ENCODE measurements at places on chromosomes 13 and 19. TPM values are rescaled to one million over a fixed set of nuclear protein-coding genes. Genes with fewer than 3 reads are reported as not detected.

The NLRP8 gene
- not detected for total RNA-seq

The CALR3 gene
- not detected for total RNA-seq

The DNAAF3 gene
- total RNA-seq = 2.8 TPM

DNA sequence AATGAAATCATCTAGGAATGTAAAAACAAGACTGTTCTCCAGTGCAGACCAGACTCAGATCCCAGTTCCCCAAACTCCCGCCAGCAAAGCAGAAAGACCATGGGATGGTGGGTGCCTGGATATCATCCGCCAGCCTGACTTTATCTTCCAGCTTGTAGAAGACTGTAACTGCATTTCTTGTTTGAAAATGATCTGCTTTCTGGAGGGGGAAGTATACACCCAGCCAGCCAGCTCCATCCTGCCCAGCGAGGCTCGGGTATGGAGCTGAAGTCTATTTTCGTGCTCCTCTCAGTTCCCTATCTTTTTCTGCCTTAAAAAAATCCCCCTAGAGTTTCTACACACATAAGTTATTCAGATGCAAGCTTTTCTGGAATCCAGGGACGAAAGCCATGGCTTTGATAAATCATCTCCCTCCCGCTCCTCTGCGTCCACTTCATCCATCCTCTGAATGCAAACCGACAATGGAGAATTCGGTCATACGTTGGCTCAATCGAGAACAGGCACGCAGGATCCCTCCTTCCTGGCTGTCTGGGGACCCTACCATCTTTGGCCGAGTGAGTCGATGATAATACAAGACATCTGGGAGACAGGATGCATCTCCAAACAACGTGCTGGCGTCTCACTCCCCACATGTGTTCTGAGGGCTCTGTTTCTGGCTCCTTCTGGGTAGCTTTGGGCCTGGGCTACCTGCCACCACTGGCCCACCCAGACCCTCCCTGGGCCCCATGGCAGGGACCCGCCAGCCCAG lies 31.2 kb downstream of the CEBPG start:
- DNase-seq = no peak

The LMTK3 gene
- total RNA-seq = 7.8 TPM

GRCh38 chr13:49776871-49777270 lies 15.6 kb downstream of the KPNA3 start:
- DNase-seq = no peak

DNA sequence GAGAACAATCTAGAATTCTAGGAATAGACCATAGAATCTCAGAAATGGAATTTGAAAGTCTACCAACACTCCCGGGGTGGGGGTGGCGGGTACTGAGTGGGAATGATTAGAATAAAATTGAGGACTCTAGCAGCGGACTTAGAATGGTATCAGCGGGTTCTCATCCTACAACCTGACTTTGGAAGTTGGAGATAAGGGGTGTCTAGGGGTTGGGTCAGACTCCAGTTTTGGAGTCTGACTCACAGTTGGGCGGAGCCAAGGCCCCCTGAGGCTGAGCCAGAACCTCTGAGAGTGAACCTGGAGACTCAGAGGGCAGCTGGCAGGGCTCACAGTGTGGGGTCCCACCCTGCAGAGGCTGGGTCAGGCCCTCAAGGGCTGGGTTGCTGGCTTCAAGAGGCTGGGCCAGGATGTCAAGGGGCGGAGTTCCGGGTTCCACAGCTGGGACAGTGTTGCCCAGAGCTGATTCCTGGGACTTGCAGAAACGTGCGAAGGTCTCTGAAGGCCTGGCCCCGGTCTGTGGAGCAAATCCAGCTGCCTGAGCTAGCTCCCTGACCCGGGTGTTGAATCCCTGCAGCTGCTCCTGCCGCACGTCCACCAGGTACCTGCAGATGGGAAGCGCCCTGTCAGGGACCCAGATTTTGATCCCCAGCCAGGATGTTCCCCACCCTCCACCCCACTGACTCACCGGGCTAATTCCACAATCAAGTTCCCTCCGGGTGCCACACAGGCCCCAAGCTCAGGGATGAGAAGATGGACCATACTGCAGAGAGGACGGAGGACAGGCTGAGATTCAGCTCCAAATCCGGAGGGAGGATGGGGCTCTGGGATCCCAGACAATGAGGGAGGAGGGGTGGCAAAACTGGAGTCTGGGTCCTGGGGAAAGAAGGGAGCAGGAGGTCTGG lies 1.6 kb upstream of the TNNI3 start:
- DNase-seq = no peak

DNA sequence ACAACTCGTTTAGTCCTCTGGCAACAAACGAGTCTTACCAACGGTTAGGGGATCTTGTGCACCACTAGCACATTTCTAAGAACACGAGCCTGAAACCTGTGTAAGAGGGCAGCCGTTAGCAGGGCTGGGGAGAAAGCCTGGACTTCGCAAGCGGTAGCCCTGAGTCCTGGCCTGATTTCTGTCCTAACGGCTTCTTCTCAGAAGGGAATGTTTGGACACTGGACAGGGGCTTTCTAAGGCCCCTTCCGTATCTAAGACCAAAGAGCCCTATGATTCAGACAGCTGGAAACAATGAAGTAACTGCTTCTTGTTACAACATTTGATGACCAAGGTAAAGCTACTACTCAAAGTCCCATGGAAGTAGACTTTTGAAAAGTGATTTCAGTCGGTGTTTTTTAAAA lies 2.2 kb downstream of the ANKRD10 start:
- no peak for DNase-seq

- DNase-seq = no peak
These were observed 3.6 kb downstream of the FOXO1 start for GRCh38 chr13:40662866-40663265.

GRCh38 chr13:27007166-27007565 lies 164.4 kb downstream of the USP12 start:
- no peak for DNase-seq

- DNase-seq = no peak
These were observed 385.4 kb upstream of the PRR20A start for GRCh38 chr13:56755181-56755935.

GRCh38 chr19:8335343-8336071 lies 7.6 kb downstream of the KANK3 start:
- DNase-seq = no peak

DNA sequence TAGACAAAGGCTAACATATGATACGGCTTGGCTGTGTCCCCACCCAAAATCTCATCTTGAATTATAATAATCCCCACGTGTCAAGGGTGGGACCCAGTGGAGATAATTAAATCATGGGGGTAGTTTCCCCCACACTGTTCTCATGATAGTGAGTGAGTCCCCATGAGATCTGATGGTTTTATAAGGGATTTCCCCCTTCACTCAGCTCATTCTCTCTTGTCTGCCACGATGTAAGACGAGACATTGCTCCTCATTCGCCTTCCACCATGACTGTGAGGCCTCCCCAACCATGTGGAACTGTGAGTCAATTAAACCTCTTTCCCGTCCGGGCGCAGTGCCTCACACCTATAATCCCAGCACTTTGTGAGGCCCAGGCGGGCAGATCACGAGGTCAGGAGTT lies 143.5 kb downstream of the RXFP2 start:
- DNase-seq = no peak

- no peak for DNase-seq
These were observed at the start of gene MYBPC2 for GRCh38 chr19:50432221-50433028. MYBPC2 (plus strand) TSS chr19:50432892; CDS start chr19:50432954, 62 bp downstream.

DNA sequence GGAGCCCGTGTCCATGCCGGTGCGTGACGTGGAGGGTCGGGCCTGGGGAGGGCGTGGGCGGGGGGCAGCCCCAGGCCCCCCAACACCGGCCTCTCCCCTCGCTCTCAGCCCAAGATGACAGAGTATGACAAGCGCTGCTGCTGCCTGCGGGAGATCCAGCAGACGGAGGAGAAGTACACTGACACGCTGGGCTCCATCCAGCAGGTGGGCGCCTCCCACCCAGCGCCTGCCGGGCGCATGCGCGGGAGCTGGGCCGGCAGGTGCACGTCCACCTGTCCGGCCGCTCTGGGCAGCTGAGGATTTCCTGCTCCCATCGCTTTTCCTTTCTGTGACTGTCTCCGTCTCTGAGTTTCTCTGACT lies 49.8 kb downstream of the VAV1 start:
- no peak for DNase-seq

The CAMSAP3 gene
- total RNA-seq = 45.5 TPM

The PDE4C gene
- 0.76 TPM for total RNA-seq
